ENCODE measurements at places on chromosomes 12 and 14.

GRCh38 chr14:73789989-73790581, 61.5 kb upstream of the PTGR2 start:
- DNase-seq: no peak

GRCh38 chr12:5648692-5649359, 216.9 kb downstream of the NTF3 start:
- no peak for DNase-seq

DNA sequence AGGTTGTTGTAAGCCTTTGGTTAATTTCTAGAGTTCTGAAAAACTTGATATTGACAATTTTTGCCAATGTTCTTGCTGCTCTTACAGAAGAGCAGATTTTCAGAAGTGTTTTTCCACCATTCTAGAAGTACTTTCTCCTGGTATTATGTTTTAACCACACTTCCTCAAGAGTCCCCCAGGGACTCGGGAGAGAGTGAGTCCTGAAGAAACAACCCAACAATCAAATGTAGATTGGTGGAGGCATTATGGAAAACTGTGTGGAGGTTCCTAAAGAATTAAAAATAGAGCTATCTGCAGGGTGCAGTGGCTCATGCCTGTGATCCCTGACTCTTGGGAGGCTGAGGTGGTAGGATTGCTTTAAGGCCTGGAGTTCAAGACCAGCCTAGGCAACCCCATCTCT, 26.7 kb downstream of the OR10P1 start:
- DNase-seq: no peak

GRCh38 chr14:71089971-71090370, 182.7 kb downstream of the PCNX1 start:
- no peak for DNase-seq

GRCh38 chr12:70553391-70553859, 83.8 kb downstream of the PTPRB start:
- DNase-seq: no peak

DNA sequence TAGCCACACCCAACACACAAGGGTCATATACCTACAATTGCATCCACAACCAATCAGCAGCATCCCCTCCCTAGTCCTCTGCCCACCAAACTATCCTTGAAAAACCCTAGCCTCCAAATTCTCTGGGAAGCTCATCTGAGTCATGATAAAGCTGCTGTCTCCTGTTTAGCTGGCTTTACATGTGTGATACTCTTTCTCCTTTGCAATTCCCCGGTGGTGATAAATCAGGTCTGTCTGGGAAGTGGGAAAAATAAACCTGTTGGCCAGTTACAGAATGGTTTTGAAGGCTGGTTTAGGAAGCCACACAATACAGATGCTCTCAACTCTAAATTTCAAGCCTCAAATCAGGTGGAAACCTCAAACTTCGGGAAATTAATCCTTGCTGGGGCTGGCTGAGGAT, 41.9 kb downstream of the TMEM132D start:
- DNase-seq: no peak
